ENCODE measurements at places on chromosomes 1 and 21.

DNA sequence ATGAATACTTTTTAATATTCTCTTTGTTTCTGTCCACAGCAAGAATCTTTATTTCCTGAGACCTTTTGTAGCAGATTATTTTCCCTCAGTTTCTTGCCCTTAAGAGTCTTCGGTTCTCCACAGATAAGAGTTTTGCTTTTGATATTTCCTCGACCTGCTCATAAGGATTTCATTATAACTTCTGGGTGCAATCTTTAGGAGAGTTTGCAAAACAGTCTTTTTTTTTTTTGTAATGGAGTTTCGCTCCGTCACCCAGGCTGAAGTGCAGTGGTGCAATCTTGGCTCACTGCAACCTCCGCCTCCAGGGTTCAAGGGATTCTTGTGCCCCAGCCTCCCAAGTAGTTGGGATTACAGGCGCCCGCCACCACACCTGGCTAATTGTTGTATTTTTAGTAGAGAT is 10.1 kb upstream of the UBE4B start:
- no peak for DNase-seq

GRCh38 chr21:37562920-37563640 is 196.5 kb downstream of the DYRK1A start:
- no peak for DNase-seq

GRCh38 chr1:248810727-248811513 is 14.8 kb downstream of the SH3BP5L start:
- no peak for DNase-seq

DNA sequence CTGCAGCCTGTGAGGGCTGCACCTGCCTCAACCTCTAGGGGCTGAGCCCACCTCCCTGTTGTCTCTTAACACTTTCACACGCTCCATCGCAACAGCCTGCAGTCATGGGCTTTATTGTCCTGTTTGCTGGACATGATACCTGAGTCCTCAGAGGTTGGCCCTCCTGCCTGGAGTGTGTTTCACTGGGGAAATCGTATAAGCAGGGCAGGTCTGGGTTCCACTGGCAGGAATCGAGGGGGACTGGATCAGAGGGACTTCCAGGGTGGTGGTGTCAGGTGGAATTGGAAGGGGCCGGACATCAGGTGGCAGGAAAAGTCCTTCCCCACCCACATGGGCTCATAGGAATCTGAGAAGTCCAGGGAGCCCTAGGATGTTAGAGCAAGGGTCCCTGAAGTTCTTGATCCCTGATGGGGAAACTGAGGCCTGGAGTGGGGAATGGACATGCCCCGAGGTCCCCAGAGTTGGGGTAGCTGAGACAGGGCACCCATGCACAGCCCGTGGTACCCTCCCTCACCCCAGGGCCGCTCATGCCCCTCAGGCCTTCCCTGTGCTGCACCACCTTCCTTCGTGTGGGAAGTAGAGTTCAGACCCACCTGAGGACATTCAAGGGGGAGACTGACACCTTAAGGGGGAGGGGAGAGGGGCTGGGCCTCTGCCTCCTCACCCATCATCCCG is 66.6 kb downstream of the PIK3CD start:
- no peak for DNase-seq

DNA sequence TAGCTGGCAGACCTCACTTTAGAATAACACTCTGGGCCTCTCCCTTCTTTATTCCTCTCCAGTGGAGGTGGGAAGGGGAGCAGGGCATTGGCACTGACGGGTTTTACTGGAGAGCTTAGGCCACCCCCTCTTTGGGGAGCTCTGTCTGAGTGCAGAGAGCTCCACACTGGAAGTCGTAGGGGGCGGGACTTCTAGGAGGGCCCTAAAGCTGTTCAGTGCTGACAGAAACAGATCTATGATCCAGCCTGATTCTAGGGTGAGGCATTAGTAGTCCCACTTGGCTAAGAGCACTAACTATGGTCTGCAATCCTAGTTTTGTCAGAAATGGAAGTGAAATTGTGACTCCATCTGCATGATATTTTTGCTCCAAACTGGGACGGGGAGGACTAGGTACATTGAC is 138.7 kb downstream of the MIS18A start:
- DNase-seq, result no peak

DNA sequence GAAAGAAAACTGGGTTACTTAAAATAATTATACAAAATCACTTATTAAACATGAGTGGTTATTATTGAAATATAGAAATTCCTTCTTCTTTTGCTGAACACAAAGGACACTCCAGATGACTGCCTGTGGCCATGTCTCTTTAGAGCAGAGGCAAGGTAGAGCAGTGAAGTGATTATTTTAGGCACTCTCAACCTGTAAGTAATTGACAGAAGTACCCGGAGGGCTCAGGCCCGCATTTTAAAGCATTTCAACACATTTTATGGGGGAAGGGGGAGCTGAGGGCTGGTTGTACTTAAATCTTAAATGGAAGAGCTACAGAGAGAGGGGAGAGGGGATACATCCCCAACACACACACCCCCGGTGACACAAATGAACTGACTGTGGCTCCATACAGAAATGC is 10.2 kb downstream of the OSCP1 start:
- DNase-seq, result no peak

- no peak for DNase-seq
These were observed 302.6 kb upstream of the C1orf87 start for GRCh38 chr1:60376196-60376595.

DNA sequence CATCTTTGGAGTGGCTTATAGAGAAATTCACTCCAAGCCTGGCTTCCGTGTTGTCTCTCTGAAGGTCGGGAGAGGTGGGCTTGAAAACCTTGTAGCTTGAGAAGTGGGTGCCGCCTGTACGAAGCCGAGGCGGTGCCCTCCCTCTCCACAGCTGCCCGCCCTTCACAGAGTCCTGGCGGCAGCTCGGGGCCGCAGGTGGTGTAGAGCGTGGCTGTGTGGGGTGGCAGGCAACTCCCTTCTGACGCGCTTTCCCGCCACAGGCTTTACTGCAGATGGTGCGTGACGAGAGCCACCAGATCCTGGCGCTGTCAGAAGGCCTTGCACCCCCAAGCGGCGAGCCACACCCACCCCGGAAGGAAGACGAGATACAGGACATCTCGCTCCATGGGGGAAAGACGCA is 33.1 kb upstream of the DIP2A start:
- no peak for DNase-seq

DNA sequence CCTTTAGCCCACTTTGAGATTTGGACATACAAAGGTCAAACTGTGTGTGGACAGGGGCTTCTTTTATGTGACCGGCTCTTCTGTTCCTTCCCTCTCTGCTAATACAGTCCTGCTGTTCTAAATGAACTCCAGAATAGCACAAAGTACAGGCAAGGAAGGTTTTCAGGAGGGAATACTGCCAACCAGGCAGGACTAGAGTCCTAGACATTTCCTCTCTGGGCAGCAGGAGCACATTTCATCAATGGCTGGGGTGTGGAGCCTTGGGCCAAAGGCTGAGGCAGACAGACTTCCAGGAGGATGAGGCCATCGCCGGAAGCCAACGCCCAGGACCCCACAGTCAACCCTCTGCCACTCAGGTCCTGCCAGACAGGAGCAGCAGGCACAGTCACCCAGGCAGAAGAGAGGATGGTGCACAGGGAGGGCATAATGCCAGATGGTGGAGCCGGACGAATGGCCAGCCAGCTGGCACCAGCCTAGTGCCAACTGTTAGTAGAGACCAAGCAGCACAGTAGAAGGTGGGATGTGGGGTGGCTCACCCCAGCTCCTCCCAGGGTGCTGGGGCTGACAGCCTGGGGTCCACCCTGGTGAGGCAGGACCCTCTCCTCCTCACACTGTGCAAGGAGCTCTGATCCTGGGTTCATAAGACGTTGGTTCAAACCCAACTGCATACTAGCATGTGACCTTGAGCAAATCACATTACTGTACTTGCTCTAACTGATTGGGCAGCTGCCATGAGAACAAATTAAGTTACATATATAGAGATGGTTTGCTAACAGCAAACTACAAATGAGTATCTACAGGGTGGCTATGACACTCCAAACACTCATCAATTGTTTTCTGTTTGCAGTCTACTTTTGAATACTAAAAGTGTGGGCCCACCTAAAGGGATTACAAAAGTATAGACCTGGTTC is 410.7 kb downstream of the SIPA1L2 start:
- DNase-seq, result no peak

DNA sequence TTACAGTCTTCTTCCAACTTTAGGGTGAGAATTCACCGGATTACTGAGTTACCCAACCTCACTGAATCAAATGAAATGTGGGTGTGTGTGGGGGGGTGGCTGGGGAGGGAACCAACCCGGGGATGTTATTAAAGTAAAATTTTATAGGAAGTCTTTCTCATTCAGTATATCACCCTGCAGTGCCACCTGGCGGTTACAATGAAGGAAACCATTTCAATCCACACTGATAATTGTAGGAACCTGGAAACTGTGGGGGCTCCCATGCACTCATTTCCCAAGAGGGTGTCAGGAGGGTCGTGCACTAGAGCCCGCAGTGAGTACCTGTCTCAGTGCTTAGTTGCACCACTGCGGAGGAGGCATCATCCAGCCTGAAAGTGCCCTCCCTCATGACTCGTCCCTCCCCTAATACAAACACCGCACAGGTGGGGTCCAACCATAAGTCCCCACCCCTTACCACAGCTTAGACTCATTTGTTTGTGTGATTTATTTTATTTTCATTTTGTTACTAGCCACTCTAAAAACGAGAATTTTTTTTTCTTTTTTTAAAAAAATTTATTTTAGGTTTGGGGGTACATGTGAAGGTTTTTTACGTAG is 29.1 kb upstream of the IGSF5 start:
- peak; percentile 64 for DNase-seq

- DNase-seq, result peak; percentile 40
These were observed 40.9 kb downstream of the LRP8 start for GRCh38 chr1:53286955-53287354.

GRCh38 chr1:93844262-93845045 is 34.6 kb downstream of the DNTTIP2 start:
- DNase-seq, result peak; percentile 60

DNA sequence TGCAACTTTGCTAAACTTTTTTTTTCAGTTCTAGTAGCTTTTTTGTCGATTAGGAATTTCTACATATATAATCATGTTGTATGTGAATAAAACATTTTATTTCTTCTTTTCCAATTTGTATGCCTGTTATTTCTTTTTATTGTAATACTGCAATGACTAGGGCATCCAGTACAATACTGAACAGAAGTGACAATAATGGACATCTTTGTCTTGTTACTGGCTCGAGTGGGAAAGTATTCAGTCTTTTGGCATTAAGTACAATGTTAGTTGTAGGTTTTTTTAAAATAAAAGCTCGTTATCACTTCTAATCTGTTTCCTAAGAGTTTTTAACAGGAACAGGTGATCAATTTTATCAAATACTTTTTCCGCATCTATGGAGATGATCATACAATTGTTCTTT is 9.8 kb downstream of the STPG1 start:
- no peak for DNase-seq

DNA sequence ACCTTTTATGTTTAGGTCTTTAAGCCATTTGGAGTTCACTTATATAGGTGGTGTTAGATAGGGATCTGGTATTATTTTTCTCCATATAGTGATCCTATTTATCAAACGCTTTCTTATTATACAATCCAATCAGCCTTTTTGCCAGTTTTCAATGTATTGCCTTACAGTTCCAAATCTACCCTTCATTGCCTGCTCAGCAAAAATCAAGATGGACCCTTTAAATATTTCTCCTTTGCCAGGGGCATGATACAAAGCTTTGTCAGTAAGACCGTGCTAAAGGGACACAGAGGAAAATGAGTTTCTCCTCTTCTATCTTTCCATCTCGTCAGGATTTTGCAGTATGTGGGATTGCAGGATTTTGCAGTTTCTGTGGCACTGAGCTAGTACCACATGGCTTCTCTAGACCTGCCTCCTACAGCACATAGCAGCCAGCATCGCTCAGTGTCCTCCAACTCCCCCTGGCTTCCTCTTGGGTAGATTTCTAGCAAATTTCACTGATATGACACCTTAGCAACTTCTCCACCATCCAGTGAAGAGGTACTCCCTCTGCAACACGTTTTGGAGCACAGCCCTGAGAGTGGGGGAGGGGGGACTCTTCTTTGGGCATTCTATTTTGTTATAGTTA is 22.5 kb upstream of the CAP1 start:
- DNase-seq, result no peak

DNA sequence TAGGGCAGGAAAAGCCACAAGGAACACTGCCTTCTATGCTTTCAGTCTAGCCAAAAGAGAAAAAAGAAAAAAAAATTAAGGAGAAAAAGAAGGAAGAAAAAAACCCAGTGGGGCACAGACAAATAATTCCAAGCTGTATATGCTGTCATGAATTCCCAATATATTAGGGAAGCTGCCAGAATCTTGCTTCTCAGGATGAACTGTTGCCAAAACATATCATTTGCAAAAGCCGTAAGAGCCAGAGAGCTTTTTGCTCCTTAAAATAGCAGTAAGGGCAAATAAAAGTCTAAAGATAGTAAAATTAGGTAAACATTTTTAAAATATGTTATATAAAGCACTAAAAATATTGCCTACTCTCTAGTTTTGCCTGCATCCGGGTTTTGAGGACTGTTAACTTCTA is 52.1 kb downstream of the PGM1 start:
- DNase-seq, result no peak

GRCh38 chr1:23325393-23325792 is 18.7 kb downstream of the HNRNPR start:
- DNase-seq, result no peak

- no peak for DNase-seq
These were observed 71.8 kb downstream of the ODF2L start for GRCh38 chr1:86324130-86324822.

- no peak for DNase-seq
These were observed 20.4 kb downstream of the PRMT6 start for GRCh38 chr1:107076841-107077240.

GRCh38 chr1:169105087-169105433 is 1.4 kb upstream of the ATP1B1 start:
- no peak for DNase-seq

DNA sequence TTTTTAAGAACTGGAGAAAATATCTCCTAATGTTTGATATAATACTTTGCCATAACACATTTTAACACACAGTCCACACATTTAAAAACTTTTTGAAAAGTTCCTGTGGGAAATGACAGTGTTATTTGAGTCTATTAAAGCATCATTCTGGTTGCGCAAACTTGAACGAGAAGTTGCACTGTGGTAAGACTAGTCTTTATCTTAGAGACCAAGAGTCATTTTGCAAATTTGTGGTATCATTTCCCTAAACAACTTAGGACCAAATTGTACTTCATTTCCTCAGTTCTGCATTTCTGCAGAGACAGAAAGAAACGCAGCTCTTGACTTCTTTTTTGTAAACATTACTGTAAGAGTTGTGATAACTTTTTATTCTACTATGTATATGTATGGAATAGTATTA is at the start of gene RGS18:
Gene RGS18, plus strand, starts transcription at position 282 of the 400 bp plus-strand sequence. CDS start 176 bp downstream, outside the sequence.
- DNase-seq, result no peak

DNA sequence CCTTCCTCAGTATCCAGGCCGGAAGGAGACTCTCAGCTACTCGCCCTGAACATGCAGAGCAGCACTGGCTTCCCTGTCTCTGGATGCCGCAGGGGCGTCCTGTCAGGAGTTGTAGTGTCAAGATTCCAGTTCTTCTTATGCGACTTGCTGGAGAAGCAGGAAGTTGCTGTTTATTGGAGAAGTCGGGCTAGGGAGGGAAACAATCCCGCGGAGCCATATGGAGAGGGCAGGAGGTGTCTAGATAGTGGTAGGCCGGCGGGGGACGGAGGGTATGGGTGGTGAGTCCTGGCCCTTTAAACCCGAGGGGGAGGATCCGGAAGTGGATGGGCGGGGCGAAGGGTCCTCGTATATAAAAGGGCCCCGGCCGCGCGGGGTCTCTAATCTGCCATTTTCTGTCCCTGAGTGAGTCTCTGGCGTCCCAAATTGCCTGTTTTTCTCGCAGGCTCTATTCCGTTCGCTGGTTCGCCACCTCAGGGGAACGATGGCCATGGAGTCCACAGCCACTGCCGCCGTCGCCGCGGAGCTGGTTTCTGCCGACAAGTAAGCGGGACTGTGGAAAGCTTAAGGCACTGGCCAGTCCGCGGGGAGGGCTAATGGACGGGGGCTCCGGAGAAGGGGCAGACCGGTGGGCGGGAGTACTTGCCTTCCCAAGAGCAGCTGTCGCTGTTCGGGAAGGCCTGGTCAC is at the start of gene NASP:
Gene NASP, plus strand, starts transcription at position 376 of the 685 bp plus-strand sequence. Its CDS starts 106 bp downstream, at position 482.
- peak; percentile 82 for DNase-seq
